ENCODE measurements at places on chromosomes 5 and 9. TPM values are rescaled to one million over a fixed set of nuclear protein-coding genes. Genes with fewer than 3 reads are reported as not detected.

SLC4A9 gene
- 0.23 TPM for total RNA-seq

FOXB2 gene
- not detected for total RNA-seq

SYK gene
- 59.5 TPM for total RNA-seq

FRMPD1 gene
- 1.1 TPM for total RNA-seq

SPINK4 gene
- 85.2 TPM for total RNA-seq

DNA sequence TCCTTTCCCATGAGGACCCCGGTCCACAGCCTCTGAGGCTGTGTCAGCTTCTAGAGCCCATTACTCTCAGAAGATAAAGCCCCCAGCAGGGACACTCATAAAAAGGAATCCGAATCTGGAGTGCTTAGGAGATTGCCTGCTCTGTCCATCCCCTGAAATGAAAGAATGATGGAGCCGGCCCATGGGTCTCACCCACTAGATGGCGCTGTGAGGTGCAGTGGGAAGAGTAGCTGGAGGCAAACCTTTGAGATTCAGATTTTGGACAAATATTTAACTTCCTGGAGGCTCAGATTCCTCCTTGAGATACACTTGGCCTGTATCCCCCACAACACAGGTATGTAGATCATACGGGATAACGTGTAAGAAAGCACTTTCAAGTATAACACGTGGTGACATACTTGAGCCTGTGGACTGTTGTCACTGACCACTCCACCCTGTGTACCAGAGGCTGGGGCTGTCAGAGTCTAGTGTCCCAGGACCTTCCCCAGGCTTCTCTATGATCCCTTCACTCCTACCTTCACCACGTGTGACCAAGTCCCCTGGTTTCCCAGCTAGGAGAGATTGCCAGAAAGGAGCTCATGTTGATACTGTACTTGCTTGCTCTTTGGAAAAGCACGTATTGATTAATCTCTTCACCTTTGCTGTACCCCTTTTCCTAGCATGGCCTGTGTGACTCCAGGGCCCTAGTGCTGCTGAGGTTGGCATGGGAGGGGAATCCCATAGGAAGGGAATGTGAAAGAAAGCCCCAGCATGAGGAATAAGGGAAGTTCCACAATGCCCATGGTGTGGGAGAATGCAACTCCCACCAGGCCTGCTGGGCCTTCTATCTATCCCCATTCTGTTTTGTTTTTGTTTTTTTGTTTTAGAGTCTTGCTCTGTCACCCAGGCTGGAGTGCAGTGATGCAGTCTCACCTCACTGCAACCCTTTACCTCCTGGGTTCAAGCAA is 32.1 kb downstream of the TRMO start:
- peak; percentile 61 for DNase-seq

- DNase-seq: no peak
Measured at GRCh38 chr5:1547655-1548054, 23.9 kb upstream of the LPCAT1 start.

- no peak for DNase-seq
Measured at GRCh38 chr5:61273279-61273975, 58.6 kb upstream of the ZSWIM6 start.

DNA sequence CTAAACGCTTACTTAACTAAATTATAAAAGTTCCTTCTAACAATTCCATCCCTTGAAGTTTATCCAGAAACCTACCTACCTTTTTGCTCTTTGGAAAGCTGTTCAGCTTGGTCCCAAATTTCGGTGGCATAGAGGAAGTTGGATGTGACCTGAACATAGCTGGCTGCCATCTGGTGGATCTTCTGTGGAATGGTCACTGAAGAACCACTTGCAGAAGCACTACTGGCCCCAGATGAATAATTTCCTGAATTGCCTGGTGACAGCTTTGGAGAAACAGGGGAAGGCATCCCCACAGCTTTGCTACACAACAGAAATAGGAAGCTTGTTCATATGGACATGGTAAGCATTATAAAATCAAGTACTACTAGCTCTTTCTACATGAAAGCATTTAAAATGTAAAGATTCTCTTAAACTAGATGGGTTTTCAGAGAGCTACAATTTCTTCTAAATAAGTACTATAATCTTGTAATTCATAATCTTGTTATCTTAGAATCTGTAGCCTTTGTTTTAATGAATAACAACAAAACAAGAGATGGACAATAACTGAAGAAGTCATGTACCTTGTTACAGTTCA is 9.9 kb downstream of the LEAP2 start:
- DNase-seq: no peak

DNA sequence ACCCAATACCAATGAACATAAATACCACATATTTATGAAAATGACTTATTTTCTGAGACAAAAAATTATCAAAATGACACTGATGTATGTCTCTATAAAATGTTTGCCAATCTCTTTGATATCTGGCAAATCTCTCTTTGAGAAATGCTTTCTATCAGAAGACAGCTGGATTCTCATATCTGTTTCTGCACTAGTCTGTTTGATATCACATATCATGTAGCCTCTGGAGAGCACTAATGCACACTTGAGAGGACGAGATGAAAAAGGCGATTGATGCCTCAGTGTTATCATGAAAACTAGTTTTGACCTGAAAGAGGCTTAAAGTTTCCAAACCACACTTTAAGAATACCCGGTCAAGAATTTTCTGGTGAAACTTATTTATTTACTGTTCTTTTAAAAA is 29.1 kb upstream of the ANKRD55 start:
- DNase-seq: no peak

DNA sequence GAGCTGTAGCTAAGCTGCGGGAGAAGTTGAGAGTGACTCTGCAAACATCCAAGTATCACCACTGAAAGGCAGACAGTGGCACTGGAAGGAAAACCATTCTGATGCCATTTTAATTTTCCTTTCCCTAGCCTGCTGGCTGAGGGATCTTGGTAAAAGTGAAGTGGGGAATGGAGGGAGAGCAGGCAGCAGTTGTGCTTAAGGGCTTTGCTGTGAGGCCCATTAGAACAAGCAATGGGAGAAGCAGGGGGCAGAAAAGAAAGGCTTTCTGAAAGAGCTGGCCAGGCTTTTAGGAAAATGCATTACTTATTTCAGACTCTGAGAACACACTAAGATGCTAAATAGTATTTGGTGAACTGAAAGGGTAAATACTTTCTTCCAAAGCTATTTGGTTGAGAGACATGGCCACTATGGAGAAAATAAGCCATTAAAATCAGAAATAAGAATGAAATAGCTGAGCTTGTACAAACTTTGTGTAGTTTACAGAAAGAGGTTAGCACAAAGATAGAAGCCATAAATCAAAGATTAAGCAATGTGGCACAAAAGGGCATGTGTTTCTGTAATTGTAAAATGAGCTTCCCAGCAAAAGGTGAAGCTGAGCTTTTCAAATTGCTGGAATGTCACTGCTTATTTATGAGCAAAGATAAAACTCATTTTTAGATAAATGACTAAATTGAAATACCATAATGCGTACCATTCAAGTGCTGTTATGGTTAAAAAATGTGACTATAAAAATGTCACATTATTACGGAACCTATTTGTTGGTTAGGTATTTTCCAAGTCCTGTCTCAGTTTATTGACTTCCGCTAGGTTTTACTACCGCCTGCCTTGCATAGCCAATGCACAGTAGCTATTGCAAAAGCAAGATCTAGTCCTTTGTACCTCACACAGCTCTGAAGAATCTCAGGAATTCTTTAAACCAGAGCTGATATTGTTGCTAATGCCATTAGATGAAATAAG is 20.8 kb downstream of the SNCAIP start:
- no peak for DNase-seq

DNA sequence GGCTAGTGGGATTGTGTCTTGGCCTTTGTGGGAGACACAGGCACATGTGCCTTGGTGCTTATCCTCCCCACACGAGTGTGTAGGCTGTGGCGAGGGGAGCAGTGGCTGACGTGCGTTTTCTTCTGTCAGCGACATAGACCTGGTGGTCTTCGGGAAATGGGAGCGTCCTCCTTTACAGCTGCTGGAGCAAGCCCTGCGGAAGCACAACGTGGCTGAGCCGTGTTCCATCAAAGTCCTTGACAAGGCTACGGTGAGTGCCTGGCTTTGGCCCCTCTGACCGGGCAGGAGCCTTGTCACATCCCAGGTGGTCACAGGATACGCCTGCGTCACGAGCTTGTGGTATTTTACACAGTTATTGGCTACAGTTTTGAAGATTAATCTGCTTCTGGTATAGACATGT is 26.4 kb downstream of the TENT4A start:
- no peak for DNase-seq

- no peak for DNase-seq
Measured at GRCh38 chr5:64164166-64164565, 1.5 kb upstream of the RNF180 start.

GRCh38 chr9:136297016-136297691 is 6.7 kb downstream of the CCDC187 start:
- peak; percentile 85 for DNase-seq

- DNase-seq: no peak
Measured at GRCh38 chr5:97242341-97242740, 59.3 kb upstream of the RIOK2 start.

- DNase-seq: peak; percentile 64
Measured at GRCh38 chr5:56763711-56764466, 51.5 kb upstream of the MAP3K1 start.

- no peak for DNase-seq
Measured at GRCh38 chr9:116060631-116061030, 93.0 kb upstream of the PAPPA start.

DNA sequence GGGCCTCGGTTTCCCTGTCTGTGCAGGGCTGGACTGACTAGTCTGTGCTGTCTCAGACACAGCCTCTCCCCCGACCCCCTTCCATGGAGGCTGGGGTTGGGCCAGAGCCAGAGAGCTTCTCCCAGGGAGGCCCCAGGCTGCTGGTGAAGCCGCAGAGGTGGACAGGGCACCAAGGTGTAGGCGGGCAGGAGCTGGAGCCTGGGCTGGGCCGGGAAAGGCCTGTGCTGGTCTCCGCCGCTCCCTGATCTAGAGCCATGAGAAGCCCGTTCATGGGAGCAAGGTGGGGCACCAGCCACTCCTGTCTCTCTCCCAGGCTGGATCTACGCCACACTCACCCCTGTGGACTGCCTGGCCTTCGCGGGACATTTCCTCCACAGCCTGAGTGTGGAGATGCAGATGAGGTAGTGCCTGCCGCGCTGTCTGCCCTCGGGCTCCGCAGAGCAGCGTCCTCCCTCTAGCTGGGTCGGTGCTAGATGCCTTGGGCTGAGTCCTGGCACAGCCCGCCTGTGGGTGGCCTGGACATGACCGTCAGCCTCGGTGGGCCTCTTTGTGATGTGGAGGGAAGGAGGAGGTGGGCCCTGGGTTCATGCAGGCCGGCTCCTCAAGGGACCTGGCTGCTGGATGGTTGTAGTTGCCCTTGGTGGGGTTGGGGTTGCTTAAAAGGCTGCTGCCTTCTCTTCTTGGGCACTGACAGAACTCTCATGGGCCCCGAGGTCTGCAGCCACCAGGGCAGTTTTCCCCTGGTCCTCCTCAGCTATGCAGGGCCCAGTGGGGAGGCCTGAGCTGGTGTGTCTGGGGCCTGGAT is 79.4 kb downstream of the PHF2 start:
- DNase-seq: peak; percentile 16

GRCh38 chr9:10331157-10331556 is 281.6 kb downstream of the PTPRD start:
- no peak for DNase-seq

- DNase-seq: no peak
Measured at GRCh38 chr5:74095871-74096270, 469.9 kb downstream of the ARHGEF28 start.

- DNase-seq: no peak
Measured at GRCh38 chr5:142930395-142931110, 160.4 kb downstream of the ARHGAP26 start.

DNA sequence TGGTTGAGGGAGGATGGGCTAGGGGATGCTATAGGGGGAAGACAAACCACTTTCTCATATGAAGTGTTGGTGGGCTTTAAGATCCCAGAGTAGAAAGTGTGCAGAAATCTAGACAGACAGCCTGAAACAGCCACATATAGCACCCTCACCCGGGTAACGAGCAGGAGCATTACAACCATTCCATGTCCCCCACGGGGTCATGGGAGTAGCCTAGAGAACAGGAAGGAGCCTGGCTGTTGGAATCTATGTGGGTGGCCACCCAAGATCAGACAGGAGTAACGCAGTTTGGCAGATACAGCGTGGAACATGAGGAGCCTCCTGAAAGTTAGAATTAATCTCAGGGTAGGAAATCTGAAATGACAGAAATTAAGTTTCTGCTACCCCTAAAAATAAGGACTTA is 146.1 kb upstream of the RAI14 start:
- DNase-seq: no peak

DNA sequence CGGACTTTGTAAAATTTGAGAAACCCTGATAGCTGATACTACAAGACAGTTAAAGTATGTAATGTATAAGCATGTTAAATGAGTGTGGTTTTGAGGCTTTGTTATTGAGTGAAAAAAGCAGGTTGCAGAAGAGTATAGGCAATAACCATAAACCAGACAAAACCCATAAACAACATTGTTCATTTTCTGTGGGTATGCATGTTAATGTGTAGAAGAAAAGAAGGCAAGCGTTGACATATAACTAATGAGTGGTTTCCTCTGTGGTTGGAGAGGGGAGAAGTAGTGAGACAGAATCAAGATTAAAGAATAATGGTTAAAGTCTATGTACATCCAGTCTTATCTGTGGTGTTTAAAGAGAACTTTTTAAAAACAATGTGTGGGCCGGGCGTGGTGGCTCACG is 26.2 kb downstream of the RAD23B start:
- no peak for DNase-seq

DNA sequence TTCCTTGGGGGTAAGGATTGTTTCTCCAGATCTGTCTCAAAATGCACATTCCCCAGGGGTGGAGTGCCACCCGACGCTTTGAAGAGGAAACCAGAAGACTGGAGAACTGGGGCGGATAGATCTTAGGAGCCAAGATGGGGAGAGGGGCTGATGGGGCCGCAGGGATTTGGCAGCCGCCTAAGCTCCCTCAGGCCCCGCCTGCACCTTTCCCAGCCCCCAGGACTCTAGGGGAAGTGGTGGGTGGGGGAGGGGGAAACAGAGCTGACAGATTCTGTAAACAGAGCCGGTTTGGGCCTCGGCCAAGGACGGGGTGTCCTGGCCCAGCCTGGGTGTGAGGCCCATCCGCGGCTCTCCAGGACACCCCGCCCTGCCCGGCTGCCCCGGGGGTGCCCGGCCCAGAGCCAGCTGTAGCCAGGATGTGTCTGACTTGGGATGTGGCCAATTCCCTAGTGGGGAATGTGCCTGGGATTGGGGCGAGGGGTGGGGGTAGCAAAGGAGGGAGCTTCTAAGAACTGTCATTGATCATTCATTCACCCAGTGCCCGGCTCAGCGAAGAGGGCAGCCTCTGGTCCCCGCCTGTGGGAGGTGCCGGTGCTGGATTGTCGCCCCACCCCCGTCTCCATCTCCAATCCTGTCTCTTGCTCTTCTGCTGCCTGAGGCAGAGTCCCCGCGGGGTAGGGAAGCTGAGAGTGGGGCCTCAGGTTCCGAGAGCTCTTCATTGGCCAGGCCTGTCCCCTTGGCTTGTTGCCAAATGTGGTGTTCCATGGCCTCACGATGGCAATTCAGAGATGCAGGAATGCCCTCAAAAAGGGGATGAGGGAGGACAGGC is 54.8 kb upstream of the CDKN2AIPNL start:
- peak; percentile 92 for DNase-seq

- no peak for DNase-seq
Measured at GRCh38 chr9:128072144-128073021, 4.4 kb downstream of the SLC25A25 start.

DNA sequence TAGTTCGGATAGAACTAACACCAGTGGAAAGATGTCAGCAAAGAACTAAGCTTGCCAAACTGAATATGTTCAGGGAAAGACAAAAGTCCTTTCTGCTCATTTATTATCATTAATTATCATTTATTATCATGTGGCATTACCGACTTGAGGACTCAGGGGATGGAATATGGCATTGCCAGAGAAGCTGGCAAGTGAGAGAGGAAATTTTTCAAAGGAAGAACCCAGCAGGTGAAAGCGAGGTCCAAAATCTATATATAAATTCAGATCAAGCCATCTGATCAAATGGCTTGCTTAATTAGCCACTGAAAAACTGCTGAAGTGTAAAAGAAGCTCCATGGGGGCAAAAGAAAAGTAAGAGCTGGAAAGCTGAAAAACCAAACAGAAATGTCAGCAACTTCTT is 1049.6 kb upstream of the SEMA6A start:
- DNase-seq: no peak

Data from mucosa of descending colon (tissue), 3 donors.